ENCODE measurements at places on chromosomes 7 and 10.

GRCh38 chr10:98074315-98074911 is 44.0 kb upstream of the CRTAC1 start:
- DNase-seq: peak; percentile 1

GRCh38 chr10:129004398-129004797 is 462.6 kb upstream of the MGMT start:
- no peak for DNase-seq

DNA sequence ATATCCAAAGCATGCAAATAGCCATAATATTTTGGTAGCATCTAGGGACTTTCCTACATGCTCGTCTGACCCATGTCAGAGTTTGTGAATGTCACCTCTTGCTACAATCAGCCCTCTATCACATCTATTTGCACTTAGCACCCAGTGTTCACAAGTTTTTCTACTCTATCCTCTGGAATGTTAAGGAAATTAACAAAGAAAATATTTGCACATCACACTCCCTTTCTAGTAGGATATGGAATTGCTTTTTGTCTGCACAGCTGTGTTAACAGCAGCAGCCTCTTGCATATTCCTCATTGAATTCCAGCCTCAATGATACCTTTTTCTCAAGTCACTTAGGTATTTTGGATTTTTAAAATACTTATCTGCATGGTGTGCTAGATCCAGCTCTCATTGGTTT is 403.1 kb upstream of the SEMA3C start:
- no peak for DNase-seq

DNA sequence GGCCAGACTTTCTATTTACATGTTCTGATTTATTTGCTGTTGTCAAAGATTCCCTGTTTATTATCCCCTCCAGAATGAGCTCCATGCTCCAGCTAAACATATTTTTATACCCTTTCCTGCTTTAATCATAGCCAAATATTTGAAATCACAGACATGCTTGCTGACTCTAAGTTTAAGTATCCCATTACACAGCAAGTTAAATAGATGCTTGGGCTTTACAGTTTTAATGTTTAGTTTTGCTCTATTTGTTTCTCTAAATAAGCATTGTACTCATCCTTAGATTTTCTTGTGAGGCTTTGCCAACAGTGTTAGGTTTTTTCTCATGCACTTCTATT is 196.8 kb downstream of the TAX1BP1 start:
- DNase-seq: no peak

DNA sequence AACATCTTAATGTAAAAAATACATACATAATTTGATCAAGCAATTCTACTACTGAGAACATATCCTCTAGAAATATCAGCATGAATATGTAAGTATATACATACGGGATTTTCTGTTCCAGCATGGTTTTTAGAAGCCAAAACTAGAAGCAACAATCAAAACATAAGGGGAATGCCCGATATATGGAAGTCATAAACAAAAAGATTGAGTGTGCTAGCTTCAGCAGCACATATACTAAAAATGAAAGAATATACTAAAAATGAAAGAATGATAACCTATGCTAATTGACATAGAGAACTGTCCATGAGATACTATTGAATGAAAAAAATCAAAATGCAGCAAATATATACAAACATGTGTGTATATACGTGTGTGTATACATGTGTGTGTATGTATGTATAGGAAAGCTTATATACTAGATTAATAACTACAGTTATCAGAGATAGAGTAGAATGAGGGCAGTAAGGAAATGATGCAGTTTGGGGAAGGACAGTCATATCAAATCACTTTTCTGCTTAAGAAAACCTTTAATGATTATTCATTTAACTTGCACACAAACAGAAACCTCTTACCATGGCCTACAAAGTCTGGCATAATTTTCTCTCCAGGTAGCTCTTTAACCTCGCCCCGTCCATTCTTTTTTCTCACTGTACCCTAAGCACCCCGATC is 72.9 kb downstream of the NPY start:
- DNase-seq: no peak

- no peak for DNase-seq
Measured at GRCh38 chr7:135734343-135734689, 6.3 kb upstream of the SLC13A4 start.

GRCh38 chr10:128124813-128125403 is 1.3 kb downstream of the MKI67 start:
- no peak for DNase-seq

GRCh38 chr10:114996542-114996941 is 58.5 kb downstream of the TRUB1 start:
- DNase-seq: no peak

DNA sequence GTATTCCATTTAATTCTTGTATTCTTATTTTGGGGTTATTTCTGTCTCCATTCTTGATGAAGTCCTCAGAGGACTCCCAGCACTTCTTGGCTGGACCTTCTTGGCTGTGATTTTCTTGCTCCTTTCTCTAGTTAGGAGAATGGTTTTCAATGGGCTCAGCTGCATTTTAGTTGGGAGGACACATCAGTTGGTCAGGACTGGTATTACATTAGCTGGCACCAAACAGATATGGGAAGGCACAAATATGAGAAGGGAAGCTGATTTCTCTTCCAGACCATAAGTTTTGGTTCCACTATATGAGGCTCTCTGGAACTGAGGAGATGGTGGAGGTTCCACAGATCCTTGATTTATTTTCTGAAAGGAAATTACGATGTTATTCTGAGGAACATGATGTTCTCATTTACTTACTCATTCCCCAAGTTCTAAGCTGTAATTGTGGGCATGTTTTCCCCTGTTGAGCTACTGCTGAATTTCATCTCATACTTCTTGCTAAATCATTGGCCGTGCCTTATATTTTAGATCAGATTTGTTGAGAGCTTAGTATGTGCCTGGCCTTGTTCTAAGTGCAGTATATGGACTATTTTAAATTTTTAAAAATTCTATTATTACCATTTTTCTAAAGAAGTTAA is 261.0 kb downstream of the THSD7A start:
- no peak for DNase-seq

DNA sequence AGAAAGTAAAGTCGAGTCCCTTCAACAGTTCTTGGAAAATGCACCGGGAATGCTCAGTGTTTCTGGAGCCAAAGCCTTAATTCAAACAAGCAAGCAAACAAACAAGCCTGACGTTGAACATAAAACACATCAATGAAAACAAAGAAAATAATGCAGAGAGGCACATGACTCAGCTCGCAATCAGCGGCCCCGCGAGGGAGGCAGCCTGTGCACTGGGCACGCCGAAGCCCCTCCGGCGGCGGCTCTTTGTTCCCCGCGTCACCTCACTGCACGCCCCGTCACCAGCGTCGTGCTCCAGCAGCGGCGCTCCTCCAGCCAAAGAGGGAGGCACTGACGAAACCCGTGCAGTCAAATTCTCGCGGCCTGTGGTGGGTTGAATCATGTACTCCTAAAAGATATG is 151.5 kb downstream of the DNAJB6 start:
- no peak for DNase-seq

GRCh38 chr10:80909254-80909653 is 371.6 kb downstream of the SH2D4B start:
- DNase-seq: no peak

GRCh38 chr10:79295563-79295962 is 51.7 kb upstream of the PPIF start:
- no peak for DNase-seq

DNA sequence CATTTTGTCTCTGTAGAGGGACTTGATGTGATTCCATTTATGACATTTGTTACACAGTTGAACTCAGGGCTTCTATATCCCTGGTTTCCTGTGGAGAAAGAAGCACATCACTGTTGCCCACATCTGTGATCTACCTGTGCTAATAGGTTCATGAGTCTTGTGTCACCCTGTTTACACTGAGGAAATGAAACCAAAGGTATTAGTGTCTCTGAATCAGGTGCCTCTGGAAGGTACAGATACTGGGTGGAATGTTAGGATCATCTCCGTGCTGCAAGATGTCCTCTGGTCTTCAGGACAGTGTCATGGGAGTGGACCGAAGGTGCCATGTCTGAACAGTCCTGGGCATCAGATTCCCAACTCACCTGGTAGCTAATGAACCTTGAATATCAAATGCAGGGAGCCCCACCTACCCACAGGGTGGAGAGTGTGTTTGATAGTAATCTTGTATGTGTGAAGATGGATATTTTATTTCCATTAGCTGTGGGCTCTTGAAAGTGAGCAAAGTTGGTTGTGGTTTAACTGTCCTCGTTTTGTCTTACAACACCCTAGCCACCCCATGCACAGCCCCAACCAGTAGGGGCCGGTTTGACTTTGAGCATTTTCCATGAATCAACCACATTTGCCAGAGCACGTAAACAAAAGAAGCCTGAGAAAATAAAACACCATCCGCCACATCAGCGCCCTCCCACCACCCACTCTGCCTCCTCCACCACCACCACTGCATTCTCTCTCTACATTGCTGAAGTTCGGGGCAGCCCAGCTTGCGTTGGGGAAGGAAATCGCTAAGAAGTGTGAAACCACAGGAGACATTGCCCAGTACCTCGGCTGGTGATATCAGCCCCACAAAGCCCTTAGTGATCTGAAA is 40.7 kb downstream of the TARP start:
- no peak for DNase-seq

- DNase-seq: no peak
Measured at GRCh38 chr7:116653204-116653603, 18.8 kb upstream of the MET start.

GRCh38 chr10:12401466-12401865 is 52.1 kb downstream of the CAMK1D start:
- no peak for DNase-seq

- no peak for DNase-seq
Measured at GRCh38 chr10:31762316-31762715, 166.3 kb downstream of the ARHGAP12 start.

GRCh38 chr10:102612964-102613275 is 31.4 kb upstream of the TRIM8 start:
- DNase-seq: no peak

GRCh38 chr7:12415072-12415471 is 11.4 kb upstream of the VWDE start:
- DNase-seq: no peak

DNA sequence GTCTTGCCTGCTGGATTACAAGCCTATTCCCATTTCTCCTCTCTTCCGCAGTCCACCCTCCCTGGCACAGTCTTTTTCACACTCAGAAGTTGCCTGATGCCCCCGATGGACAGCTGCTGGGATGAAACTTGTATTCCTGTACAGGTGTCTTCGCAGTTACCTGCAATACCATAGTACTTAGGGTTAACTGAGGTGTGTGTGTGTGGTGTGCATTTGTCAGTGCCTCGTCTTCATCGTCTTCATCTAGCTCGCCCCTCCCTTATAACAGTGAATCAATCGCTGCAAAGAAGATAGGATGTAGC is 11.0 kb downstream of the NXPH1 start:
- no peak for DNase-seq

- no peak for DNase-seq
Measured at GRCh38 chr7:71511361-71511807, 379.4 kb downstream of the GALNT17 start.

DNA sequence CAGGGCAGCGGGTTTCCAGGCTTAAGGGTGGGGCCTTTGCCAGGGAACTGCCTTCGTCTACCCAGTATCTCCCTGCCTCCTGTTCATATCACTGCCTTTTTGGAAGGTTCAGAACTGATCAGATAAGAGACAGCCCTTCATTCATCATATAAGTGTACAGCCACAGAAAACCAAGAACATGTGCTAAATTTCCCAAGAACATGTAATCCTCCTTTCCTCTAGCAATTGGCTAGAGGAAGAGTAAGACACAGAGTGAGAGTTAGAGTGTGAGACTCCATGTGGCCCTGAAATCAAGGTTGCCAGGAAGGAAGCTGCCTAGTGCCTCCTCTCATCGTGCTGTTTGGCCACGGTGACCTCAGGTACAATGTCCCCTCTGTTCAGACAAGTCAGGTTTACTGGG is 770.9 kb downstream of the TNS3 start:
- DNase-seq: peak; percentile 12

DNA sequence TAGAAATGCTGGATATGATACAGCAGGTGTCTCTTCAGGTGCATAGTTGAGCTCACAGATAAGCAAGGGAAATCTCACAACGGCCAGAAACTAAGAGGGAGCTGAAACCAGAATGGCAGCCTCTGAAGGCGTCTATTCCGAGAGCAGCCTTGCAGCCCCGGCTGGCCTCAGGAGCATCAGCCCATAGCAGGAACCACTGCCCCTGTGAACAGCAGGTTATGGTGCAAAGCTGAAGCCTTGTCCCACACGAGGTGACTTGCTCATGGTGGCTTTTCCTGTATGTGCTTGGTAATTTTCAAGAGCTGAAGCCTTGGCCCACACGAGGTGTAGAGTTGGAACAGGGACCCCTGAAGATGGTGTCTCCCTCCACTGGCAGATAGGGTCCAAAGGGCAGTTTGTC is 33.2 kb downstream of the BNIP3 start:
- DNase-seq: no peak
